ENCODE measurements at places on chromosomes 12 and 14.

- no peaks in the 10 kb centered on the region for H3K36me3 ChIP-seq
- no peak overlapping the region for H3K4me3 ChIP-seq
- no peak for DNase-seq
- H3K4me1 ChIP-seq: no peaks in the 10 kb centered on the region
- H3K27ac ChIP-seq: no peak overlapping the region
These were observed 66.9 kb downstream of the DNAH10 start for GRCh38 chr12:123828854-123829547.

DNA sequence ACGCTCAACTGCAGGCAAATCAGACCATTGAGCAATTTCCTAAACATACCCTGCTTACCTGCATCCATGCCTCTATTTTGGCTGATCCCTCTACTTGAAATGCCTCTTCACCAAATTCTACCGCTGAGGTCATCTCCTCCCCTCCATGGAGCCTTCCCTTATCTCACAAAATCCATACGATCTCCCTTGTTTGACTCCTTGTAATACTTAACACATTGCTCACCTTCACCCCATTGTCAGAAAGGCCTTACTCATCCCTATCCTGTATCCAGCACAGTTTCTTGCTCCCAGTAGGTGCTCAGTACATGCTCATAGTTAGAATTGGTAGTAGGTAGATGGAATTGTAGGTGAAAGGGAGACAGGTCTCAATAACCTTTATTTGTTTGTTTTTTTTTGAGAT lies 5.4 kb downstream of the DDN start:
- H3K27ac ChIP-seq: no peak overlapping the region
- H3K4me3 ChIP-seq: no peak overlapping the region
- peaks cover 3% of the 10 kb centered on the region for H3K4me1 ChIP-seq
- H3K27me3 ChIP-seq: peaks cover 29% of the 10 kb centered on the region
- DNase-seq: no peak

GRCh38 chr12:3632754-3633153 lies 120.2 kb downstream of the CRACR2A start:
- DNase-seq: peak; percentile 27
- H3K27me3 ChIP-seq: no peaks in the 10 kb centered on the region
- H3K36me3 ChIP-seq: no peaks in the 10 kb centered on the region
- H3K27ac ChIP-seq: no peak overlapping the region
- H3K4me1 ChIP-seq: no peaks in the 10 kb centered on the region
- no peak overlapping the region for H3K4me3 ChIP-seq

GRCh38 chr14:34231626-34232025 lies 230.4 kb downstream of the SPTSSA start:
- H3K4me3 ChIP-seq: no peak overlapping the region
- no peaks in the 10 kb centered on the region for H3K27me3 ChIP-seq
- H3K27ac ChIP-seq: no peak overlapping the region
- H3K36me3 ChIP-seq: no peaks in the 10 kb centered on the region
- no peaks in the 10 kb centered on the region for H3K4me1 ChIP-seq

DNA sequence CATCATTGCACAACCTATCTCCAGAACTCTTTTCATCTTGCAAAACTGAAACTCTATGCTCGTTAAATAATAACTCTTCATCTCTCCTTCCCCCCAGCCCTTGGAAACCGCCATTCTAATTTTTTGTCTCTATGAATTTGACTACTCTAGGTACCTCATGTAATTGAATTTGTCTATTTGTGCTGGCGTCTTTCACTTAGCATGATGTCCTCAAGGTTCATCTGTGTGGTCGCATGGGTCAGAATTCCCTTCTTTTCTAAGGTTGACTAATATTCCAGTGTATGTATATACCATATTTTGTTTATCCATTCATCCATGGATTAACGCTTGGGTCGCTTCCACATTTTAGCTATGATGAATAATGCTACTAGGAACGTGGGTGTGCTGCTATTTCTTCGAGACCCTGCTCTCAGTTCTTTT lies 80.1 kb downstream of the PLXNC1 start:
- H3K36me3 ChIP-seq: no peaks in the 10 kb centered on the region
- no peak overlapping the region for H3K4me3 ChIP-seq
- DNase-seq: no peak
- H3K27ac ChIP-seq: no peak overlapping the region

- no peak for DNase-seq
- no peak overlapping the region for H3K27ac ChIP-seq
- peaks cover 2% of the 10 kb centered on the region for H3K36me3 ChIP-seq
- no peaks in the 10 kb centered on the region for H3K27me3 ChIP-seq
These were observed 85.8 kb downstream of the KIAA0586 start for GRCh38 chr14:58513272-58513671.

DNA sequence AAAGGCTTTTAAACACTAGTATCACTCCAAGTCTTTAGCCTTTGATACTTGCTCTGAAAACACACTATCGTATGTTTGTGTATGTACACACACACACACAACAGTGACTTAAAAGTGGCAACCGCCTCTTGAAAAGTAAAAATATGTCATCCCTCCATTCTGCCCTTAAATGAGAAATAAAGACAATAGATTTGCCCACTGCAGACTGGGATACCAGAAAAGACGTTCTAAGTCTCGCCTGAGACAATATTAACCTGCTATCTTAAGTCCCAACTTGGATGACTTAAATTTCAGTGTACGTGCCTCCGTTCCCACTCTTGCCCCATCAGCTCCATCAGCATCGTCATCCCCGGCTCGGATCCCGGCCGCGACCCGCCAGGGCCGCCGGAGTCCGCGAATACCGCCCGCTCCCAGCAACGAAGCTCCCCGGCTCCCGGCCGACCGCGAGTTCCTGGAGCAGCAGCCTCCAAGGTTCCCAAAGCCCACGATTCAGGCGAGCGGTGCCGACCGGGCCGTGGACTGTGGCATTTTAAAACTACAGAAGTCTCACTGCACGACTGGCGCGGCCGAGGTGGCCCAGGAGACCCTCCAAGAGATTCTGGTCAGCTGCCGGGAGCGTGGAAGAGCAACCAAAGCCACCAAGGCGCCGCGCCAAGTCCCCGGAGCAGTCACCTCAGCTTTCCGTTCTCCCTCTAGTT lies 2.8 kb upstream of the ARID2 start:
- no peaks in the 10 kb centered on the region for H3K4me1 ChIP-seq
- no peaks in the 10 kb centered on the region for H3K36me3 ChIP-seq
- H3K27me3 ChIP-seq: no peaks in the 10 kb centered on the region
- peak overlapping the region; percentile 95 for H3K27ac ChIP-seq
- peak overlapping the region; percentile 96 for H3K4me3 ChIP-seq

GRCh38 chr14:93582516-93582915 lies 151.8 kb downstream of the UNC79 start:
- H3K36me3 ChIP-seq: no peaks in the 10 kb centered on the region
- DNase-seq: no peak
- no peaks in the 10 kb centered on the region for H3K4me1 ChIP-seq
- H3K4me3 ChIP-seq: no peak overlapping the region
- H3K27ac ChIP-seq: no peak overlapping the region
- H3K27me3 ChIP-seq: no peaks in the 10 kb centered on the region

- no peaks in the 10 kb centered on the region for H3K36me3 ChIP-seq
- no peak for DNase-seq
- no peak overlapping the region for H3K4me3 ChIP-seq
- H3K4me1 ChIP-seq: no peaks in the 10 kb centered on the region
- H3K27ac ChIP-seq: no peak overlapping the region
These were observed 378.0 kb downstream of the MDGA2 start for GRCh38 chr14:47297374-47297773.

DNA sequence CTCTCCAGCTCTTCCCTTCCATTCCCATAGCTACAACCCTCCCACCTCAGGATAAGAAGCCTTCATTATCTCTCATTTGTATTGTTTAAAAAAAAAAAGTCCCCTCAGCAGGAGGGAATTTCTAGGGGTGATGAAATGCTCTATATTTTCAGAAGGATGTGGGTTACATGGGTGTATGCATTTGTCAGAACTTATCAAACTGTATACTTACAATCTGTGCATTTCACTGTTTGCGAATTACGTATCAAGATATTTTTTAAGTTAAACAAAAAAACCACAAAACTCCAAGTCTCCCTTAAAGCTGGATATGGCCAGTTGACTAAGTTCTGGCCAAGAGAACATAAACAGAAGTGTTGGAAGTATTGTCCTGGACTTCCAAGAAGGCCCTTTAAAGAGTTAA lies 2.0 kb upstream of the FKBP11 start:
- H3K4me1 ChIP-seq: peaks cover 8% of the 10 kb centered on the region
- H3K27ac ChIP-seq: no peak overlapping the region
- no peak overlapping the region for H3K4me3 ChIP-seq
- peaks cover 12% of the 10 kb centered on the region for H3K36me3 ChIP-seq

GRCh38 chr12:10783252-10783651 lies 19.2 kb downstream of the TAS2R7 start:
- H3K4me1 ChIP-seq: no peaks in the 10 kb centered on the region
- no peak overlapping the region for H3K27ac ChIP-seq
- no peaks in the 10 kb centered on the region for H3K27me3 ChIP-seq
- no peaks in the 10 kb centered on the region for H3K36me3 ChIP-seq

GRCh38 chr12:123965382-123965781 lies 7.2 kb downstream of the CCDC92 start:
- H3K4me3 ChIP-seq: no peak overlapping the region
- no peaks in the 10 kb centered on the region for H3K36me3 ChIP-seq

- no peaks in the 10 kb centered on the region for H3K36me3 ChIP-seq
- no peak overlapping the region for H3K27ac ChIP-seq
- no peak for DNase-seq
- no peak overlapping the region for H3K4me3 ChIP-seq
These were observed 39.2 kb upstream of the AMN1 start for GRCh38 chr12:31768046-31768445.

DNA sequence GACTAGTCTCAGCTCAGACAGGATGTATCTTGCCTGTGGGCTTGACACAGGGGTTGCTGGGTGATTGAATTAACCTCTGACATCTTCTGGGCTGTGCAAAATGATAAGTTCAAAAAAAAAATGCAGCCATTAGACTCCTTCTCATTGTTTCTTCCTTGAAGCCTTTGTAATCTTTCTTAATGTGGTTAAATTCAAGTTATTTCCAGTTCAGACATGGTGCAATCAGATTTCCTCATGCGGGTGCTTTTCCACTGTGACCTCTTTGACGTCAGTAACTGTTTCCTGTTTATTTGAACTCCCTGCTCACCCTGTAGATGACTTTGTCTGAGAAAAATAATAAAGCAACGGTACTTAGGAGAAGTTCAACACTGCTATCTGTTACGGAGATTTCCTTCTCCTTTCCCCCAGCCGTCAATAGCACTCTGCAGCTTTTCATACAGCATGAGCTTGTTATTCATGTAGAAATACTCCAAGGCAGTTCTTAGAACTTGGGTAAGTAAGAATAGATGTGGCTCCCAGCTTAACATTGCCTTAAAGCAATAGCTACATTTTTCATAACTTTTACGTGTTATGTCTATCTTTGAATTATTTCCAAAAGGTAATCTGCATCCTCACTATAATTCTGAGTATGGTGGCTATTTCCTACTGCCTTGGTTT lies 155.5 kb downstream of the PRKCH start:
- peaks cover 33% of the 10 kb centered on the region for H3K4me1 ChIP-seq
- H3K36me3 ChIP-seq: no peaks in the 10 kb centered on the region
- H3K4me3 ChIP-seq: peak overlapping the region; percentile 48
- H3K27ac ChIP-seq: peak overlapping the region; percentile 92
- H3K27me3 ChIP-seq: no peaks in the 10 kb centered on the region
- DNase-seq: peak; percentile 94

GRCh38 chr12:3049611-3050249 lies 27.4 kb upstream of the TSPAN9 start:
- H3K27me3 ChIP-seq: peaks cover 6% of the 10 kb centered on the region
- H3K27ac ChIP-seq: no peak overlapping the region
- no peaks in the 10 kb centered on the region for H3K36me3 ChIP-seq
- H3K4me3 ChIP-seq: no peak overlapping the region

GRCh38 chr14:59131938-59132795 lies 56.3 kb upstream of the DAAM1 start:
- no peaks in the 10 kb centered on the region for H3K4me1 ChIP-seq
- H3K27ac ChIP-seq: no peak overlapping the region
- no peak overlapping the region for H3K4me3 ChIP-seq
- no peak for DNase-seq

GRCh38 chr14:102351023-102351422 lies 11.7 kb downstream of the CINP start:
- H3K27me3 ChIP-seq: no peaks in the 10 kb centered on the region
- no peak overlapping the region for H3K27ac ChIP-seq

DNA sequence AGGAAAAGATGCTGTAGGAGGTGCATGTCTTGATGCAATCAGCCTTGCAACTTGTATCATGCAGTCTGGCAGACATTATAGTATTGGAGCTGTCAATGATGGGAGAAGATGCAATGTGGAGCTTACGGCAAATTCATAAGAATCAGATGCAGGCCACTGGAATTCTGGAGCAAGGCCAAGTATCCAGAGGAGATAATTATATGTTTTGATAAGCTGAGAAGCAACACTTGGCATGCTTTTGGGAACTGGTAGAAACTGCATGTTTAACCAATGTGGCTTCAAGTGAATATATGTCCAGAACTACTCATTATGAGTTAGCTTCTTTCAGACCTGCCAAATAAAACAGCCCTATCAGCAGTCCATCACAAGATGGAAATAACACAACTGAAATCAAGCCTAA lies 249.1 kb upstream of the PPFIA2 start:
- no peaks in the 10 kb centered on the region for H3K27me3 ChIP-seq
- no peaks in the 10 kb centered on the region for H3K36me3 ChIP-seq
- DNase-seq: peak; percentile 33

DNA sequence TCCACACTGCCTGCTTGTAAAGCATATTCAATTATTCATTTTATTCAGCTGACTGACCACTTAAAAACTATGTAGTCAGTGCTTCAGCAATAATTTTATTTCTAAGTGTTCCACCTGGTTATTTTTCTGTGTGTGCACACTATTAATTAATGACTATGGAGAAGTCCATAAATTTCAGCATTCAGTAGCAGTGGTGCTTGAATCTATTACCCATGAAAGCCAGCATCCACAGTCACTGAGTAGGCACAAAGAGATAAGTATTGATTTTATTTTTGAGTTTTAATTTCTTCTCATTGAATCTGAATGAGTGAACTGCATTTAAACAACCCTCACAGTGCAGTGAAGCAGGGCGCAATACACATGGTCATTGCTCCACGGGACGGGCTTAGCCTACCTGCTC lies 643.1 kb downstream of the GALC start:
- H3K27me3 ChIP-seq: no peaks in the 10 kb centered on the region
- no peak overlapping the region for H3K4me3 ChIP-seq
- no peaks in the 10 kb centered on the region for H3K36me3 ChIP-seq
- no peak overlapping the region for H3K27ac ChIP-seq

DNA sequence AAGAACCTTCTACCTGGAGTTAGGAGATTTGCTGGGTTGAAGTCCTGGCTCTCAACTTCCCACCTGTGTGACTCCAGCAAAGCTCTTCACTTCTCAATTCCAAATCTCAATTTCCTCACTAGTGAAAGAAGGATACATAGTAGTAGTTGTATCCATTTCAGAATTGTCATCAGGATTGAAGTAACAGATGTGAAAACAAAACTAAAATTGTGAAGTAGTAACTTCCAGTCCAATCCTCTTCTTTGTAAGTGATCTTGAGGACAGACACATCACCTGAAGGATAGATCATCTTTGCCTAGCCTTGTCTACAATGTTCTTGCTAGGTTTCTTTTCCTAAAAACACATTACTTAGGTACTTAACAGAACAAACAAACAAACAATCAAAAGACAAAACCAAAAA lies 1.2 kb upstream of the LRRK2 start:
- no peak for DNase-seq
- H3K27me3 ChIP-seq: no peaks in the 10 kb centered on the region
- H3K36me3 ChIP-seq: no peaks in the 10 kb centered on the region
- H3K4me3 ChIP-seq: peak overlapping the region; percentile 81

GRCh38 chr12:127257366-127257935 lies 1009.5 kb upstream of the TMEM132C start:
- H3K4me1 ChIP-seq: no peaks in the 10 kb centered on the region
- H3K4me3 ChIP-seq: no peak overlapping the region
- H3K36me3 ChIP-seq: no peaks in the 10 kb centered on the region
- no peaks in the 10 kb centered on the region for H3K27me3 ChIP-seq

GRCh38 chr14:22986508-22987054 lies 4.2 kb upstream of the AJUBA start:
- no peaks in the 10 kb centered on the region for H3K36me3 ChIP-seq
- peak; percentile 73 for DNase-seq
- no peak overlapping the region for H3K27ac ChIP-seq
- H3K4me3 ChIP-seq: no peak overlapping the region
- H3K4me1 ChIP-seq: no peaks in the 10 kb centered on the region

Data from fibroblast of lung (primary cell).